ENCODE measurements at places on chromosomes 5 and 9.
A peak's percentile ranks its signal among the peaks of the same experiment; 100 is the strongest.

GRCh38 chr5:136006164-136006563 is 22.6 kb upstream of the TGFBI start:
- H3K27me3 ChIP-seq: no peaks in the 10 kb centered on the region
- no peaks in the 10 kb centered on the region for H3K36me3 ChIP-seq

DNA sequence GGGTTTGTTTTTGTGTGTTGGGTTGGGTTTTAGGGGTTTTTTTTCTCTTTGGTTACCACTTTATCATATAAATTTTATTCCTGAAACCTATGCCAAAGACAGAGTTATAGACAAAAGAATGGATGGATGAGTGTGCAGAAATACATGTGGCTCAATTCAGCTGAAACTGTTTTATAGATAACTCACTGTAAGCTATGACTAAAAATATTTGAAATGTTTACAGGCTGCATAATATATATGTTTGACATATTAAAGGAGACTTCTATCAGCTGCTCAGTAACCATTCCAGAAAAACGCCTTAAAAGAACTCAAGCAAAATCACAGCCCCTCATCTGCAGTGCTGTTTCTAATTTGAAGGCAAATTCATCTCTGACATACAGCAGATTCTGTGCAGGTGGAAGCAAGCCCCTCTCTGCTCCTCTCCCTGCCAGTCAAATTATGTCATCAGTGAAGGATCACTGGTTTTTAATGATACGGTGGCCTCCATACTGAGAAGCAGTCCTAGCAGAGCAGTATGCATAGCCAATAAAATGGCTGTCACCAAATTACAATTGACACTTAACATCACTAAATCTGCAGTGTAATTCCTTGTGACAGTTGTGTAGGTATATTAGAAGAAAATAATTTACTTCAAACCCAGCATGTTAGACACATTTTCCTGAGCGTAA is 301.6 kb downstream of the NR2F1-AS1 start:
- H3K27ac ChIP-seq: no peak overlapping the region
- no peaks in the 10 kb centered on the region for H3K36me3 ChIP-seq
- no peak overlapping the region for H3K4me3 ChIP-seq
- no peak for DNase-seq

GRCh38 chr9:37407468-37407867 is 15.0 kb upstream of the GRHPR start:
- no peak overlapping the region for H3K4me3 ChIP-seq
- no peak for DNase-seq
- H3K36me3 ChIP-seq: no peaks in the 10 kb centered on the region
- H3K4me1 ChIP-seq: no peaks in the 10 kb centered on the region

GRCh38 chr5:127650022-127650421 is 1.1 kb downstream of the CTXN3 start:
- no peak overlapping the region for H3K27ac ChIP-seq
- no peak overlapping the region for H3K4me3 ChIP-seq
- H3K4me1 ChIP-seq: peaks cover 3% of the 10 kb centered on the region
- H3K27me3 ChIP-seq: no peaks in the 10 kb centered on the region
- no peaks in the 10 kb centered on the region for H3K36me3 ChIP-seq

GRCh38 chr9:21255538-21256212 is 15.9 kb upstream of the IFNA14 start:
- H3K36me3 ChIP-seq: no peaks in the 10 kb centered on the region
- no peak for DNase-seq
- H3K27ac ChIP-seq: no peak overlapping the region
- no peaks in the 10 kb centered on the region for H3K4me1 ChIP-seq
- H3K27me3 ChIP-seq: no peaks in the 10 kb centered on the region

GRCh38 chr9:121885345-121885901 is 207.7 kb downstream of the TTLL11 start:
- DNase-seq: no peak
- H3K27me3 ChIP-seq: no peaks in the 10 kb centered on the region
- H3K4me3 ChIP-seq: no peak overlapping the region
- H3K36me3 ChIP-seq: no peaks in the 10 kb centered on the region
- peaks cover 5% of the 10 kb centered on the region for H3K4me1 ChIP-seq

DNA sequence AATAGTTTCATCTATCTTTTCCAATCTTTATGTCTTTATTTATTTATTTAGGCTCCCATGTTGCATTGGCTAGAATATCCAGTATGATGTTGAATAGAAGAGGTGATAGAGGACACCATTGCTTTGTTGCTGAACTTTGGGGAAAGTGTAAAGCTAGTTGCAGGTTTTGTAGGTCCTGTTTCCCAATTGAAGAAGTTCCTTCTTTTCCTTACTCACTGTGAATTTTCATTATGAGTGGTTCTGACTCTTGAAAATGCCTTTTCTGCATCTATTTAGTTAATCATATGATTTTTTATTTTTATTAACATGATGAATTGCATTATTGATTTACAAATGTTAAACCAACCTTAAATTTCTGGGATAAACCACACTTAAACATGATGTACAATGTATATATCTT is 58.9 kb upstream of the NR3C1 start:
- no peaks in the 10 kb centered on the region for H3K36me3 ChIP-seq
- DNase-seq: no peak
- no peaks in the 10 kb centered on the region for H3K27me3 ChIP-seq

- H3K4me3 ChIP-seq: no peak overlapping the region
- H3K36me3 ChIP-seq: no peaks in the 10 kb centered on the region
- no peak overlapping the region for H3K27ac ChIP-seq
- H3K27me3 ChIP-seq: no peaks in the 10 kb centered on the region
- H3K4me1 ChIP-seq: peaks cover 5% of the 10 kb centered on the region
- no peak for DNase-seq
Measured at GRCh38 chr5:9536717-9537116, 9.2 kb downstream of the SEMA5A start.

DNA sequence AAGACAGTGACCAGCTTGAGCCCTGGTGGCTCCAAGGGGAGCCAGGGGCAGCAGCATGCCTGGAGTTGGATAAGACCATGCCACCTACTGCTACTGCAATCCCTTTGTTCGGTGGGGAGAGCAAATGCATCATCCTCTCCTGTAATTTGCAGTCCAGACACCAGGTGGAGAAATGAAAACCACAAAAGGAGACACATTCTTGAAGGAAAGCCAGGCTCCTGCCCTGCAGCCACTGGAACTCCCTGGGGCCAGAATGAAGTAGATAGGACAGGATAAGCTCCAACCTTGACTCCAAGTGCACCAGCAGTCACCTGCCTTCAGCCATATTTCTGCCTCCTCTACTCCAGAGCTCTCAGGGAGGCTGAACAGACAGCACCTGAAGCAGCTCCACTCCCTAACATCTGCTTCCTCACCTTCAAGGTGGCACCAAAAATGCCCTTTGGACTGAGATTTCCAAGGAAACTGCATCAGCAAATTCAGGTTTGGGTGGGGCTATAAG is 65.1 kb upstream of the IQGAP2 start:
- H3K27me3 ChIP-seq: no peaks in the 10 kb centered on the region
- peak; percentile 90 for DNase-seq
- H3K4me1 ChIP-seq: peaks cover 6% of the 10 kb centered on the region
- H3K27ac ChIP-seq: no peak overlapping the region

GRCh38 chr5:148826739-148827070 is 294 bp downstream of the ADRB2 start:
- no peak overlapping the region for H3K27ac ChIP-seq
- H3K27me3 ChIP-seq: peaks cover 4% of the 10 kb centered on the region
- H3K4me1 ChIP-seq: no peaks in the 10 kb centered on the region
- H3K36me3 ChIP-seq: no peaks in the 10 kb centered on the region

DNA sequence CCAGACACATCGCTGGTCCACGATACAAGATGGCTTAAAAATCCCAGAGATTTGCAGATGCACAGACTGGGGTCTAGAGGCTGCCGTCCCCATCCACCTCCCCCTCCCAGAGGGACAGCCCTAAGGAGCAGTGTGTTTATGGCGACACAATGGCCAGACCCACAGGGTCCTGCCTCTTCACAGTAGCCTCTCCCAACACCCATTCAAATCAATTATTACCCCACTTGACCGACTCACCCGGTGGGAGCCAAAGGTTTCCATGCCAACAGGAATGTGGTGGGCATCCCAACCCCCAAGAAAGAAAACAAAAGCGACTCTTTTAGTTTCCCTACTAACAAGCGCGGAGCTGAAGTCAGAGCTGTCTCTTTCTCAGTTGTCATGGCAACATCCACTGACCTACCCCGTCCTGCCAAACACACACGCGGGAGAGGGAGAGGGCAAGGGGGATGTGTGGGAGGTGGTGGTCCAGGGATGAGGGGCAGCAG is 209.0 kb downstream of the TTLL11 start:
- no peaks in the 10 kb centered on the region for H3K36me3 ChIP-seq
- DNase-seq: no peak
- peaks cover 4% of the 10 kb centered on the region for H3K4me1 ChIP-seq

DNA sequence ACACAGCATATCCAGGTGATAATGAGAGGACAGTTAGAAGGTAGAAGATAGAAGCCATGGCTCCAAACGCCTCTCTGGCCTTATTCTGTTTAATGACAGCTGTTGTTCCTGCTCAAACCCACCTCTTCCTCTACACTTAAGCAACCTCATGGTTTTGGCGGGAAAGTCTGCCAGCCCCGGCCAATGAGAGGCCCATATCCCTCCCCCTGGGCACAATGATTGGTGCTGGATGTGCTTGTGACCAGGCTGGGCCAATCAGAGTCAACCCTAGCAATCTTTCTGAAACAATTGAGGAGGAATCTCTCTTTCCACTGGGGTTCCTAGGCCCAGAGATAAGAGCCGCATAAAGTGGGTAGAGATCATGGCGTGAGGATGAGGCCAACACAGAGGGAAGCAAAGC is 4.8 kb upstream of the GFI1B start:
- no peak for DNase-seq
- no peak overlapping the region for H3K27ac ChIP-seq
- no peak overlapping the region for H3K4me3 ChIP-seq
- H3K4me1 ChIP-seq: no peaks in the 10 kb centered on the region
- H3K27me3 ChIP-seq: peaks cover 3% of the 10 kb centered on the region

- H3K4me1 ChIP-seq: no peaks in the 10 kb centered on the region
- H3K36me3 ChIP-seq: peaks cover 13% of the 10 kb centered on the region
- peak overlapping the region; percentile 23 for H3K27ac ChIP-seq
- H3K27me3 ChIP-seq: no peaks in the 10 kb centered on the region
Measured at GRCh38 chr5:159262472-159262858, 625 bp upstream of the UBLCP1 start.

GRCh38 chr5:158886957-158887356 is 212.8 kb downstream of the EBF1 start:
- no peaks in the 10 kb centered on the region for H3K36me3 ChIP-seq
- H3K27me3 ChIP-seq: no peaks in the 10 kb centered on the region
- H3K27ac ChIP-seq: no peak overlapping the region
- H3K4me1 ChIP-seq: no peaks in the 10 kb centered on the region

- H3K4me1 ChIP-seq: no peaks in the 10 kb centered on the region
- H3K36me3 ChIP-seq: peaks cover 43% of the 10 kb centered on the region
- no peak overlapping the region for H3K27ac ChIP-seq
- H3K27me3 ChIP-seq: peaks cover 4% of the 10 kb centered on the region
- peak; percentile 99 for DNase-seq
- H3K4me3 ChIP-seq: peak overlapping the region; percentile 34
Measured at GRCh38 chr5:177456976-177457851, 10.6 kb downstream of the PRR7 start.

- H3K36me3 ChIP-seq: peaks cover 38% of the 10 kb centered on the region
- no peak overlapping the region for H3K4me3 ChIP-seq
- no peak overlapping the region for H3K27ac ChIP-seq
- no peak for DNase-seq
- peaks cover 5% of the 10 kb centered on the region for H3K4me1 ChIP-seq
- no peaks in the 10 kb centered on the region for H3K27me3 ChIP-seq
Measured at GRCh38 chr9:112493393-112494137, 6.9 kb downstream of the KIAA1958 start.

- no peaks in the 10 kb centered on the region for H3K27me3 ChIP-seq
- no peak overlapping the region for H3K27ac ChIP-seq
- H3K36me3 ChIP-seq: no peaks in the 10 kb centered on the region
- H3K4me3 ChIP-seq: no peak overlapping the region
Measured at GRCh38 chr5:169706071-169706470, 69.0 kb downstream of the DOCK2 start.

- H3K27me3 ChIP-seq: no peaks in the 10 kb centered on the region
- DNase-seq: peak; percentile 99
- peaks cover 43% of the 10 kb centered on the region for H3K36me3 ChIP-seq
- peak overlapping the region; percentile 94 for H3K27ac ChIP-seq
Measured at GRCh38 chr5:179559284-179560252, 9.2 kb downstream of the RUFY1 start.

- no peaks in the 10 kb centered on the region for H3K4me1 ChIP-seq
- no peaks in the 10 kb centered on the region for H3K36me3 ChIP-seq
- no peaks in the 10 kb centered on the region for H3K27me3 ChIP-seq
Measured at GRCh38 chr5:149666212-149666852, 63.8 kb upstream of the PPARGC1B start.

DNA sequence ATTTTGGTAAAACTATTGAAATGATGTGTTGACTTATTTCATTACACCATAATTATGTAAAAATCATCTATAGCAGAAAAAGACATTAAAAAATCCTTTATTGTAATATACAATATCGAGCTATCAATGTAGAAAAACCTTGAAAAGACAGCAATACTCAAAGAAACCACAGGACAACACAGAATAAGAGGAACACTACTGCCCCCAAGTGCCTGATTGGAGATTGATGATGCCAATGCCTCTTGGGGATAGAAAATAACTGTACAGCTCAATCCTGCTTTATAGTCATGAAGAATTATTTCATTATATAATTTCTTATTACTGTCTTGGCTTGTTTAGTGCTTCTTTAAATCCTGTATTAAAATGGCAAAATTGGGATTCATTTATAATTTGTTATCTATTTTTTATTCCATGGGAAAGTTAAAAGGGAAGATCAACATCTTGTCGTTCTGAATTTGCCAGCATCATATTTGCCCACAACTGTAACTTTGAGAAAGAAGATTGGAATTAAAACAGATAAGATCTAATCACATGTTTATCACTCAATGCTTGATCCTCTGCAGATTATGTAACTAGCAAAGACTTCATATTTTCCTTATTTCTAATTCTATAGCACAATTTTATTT is 337.5 kb downstream of the CDH9 start:
- H3K4me1 ChIP-seq: no peaks in the 10 kb centered on the region
- H3K27me3 ChIP-seq: no peaks in the 10 kb centered on the region
- H3K4me3 ChIP-seq: no peak overlapping the region

GRCh38 chr5:22947921-22948320 is 94.8 kb upstream of the CDH12 start:
- H3K27ac ChIP-seq: no peak overlapping the region
- DNase-seq: no peak
- H3K36me3 ChIP-seq: no peaks in the 10 kb centered on the region
- H3K4me1 ChIP-seq: no peaks in the 10 kb centered on the region
- no peak overlapping the region for H3K4me3 ChIP-seq
- no peaks in the 10 kb centered on the region for H3K27me3 ChIP-seq

DNA sequence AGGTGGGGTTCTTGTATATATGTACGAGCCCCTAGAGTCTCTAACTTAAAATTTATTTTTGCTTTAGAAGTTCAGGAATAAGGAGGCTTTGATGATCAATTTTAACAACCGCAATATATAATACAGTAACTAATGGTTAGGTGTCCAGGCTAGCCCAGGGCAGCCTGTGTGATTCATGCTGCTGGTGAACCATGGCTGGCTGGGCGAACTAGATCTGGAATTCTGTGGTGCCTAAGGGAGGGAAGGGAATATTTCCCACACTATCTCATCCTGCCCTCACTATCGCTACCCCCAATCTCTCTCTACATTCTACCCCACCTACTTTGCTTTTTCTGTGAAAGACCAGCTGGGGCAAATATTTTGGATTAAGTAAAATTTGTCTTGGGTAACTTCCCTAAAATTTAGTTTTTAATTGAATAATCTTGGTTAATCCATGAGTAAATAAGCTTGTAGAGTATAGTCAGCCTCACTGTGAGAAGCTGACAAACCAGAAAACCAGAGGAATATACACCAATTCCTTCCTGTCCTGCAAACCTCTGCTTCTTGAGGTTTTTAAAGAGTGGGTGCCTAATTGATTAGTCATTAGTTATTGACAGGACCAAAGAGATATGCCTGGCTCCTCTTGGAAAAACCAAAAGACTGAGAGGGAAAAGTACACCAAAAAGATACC is 115.1 kb upstream of the CCDC152 start:
- H3K27ac ChIP-seq: no peak overlapping the region
- H3K4me1 ChIP-seq: no peaks in the 10 kb centered on the region
- no peaks in the 10 kb centered on the region for H3K36me3 ChIP-seq
- H3K4me3 ChIP-seq: no peak overlapping the region
